ENCODE measurements at places on chromosomes 3 and 15.

DNA sequence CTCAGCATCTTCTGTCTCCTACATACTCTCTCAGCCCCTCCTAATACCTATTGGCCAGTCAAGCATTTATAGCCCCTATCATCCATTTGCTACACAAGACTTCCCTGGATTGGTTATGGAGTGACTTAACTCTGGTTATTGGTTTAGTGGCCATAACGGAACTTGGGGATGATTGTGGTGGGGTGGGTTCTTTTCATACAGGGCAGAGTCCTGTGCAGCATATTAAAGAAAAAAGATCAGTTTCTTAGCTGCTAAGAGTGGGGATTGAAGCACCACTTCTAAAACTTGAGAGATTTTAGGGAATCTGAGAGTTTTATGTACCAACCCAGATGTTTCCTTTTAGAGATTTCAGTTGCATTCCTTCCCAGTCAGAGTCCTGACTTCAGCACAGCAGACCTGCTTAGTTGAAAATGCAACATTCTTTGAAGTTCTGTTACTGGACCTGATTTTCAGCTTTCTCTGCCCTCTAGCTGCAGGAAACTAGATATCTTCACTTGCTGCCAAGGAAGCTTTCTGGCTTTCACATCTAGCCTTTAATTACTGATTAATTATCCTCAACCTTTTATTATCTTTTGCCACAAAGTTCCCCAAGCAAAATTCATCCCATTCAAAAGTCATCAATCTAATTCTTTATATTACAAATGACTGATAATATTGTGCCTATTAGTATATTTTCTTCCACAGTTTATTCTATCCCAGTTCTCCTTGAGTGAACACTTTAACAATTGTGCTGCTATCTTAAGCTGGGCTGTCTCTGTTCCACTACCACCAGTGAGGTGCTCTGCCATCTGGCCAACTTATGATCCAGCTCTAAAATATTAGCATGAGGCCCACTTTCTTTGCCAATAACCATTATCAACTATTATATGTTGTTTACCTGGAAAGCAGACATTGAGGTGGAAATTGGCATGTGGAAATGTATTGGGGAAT is 906.0 kb upstream of the ALCAM start:
- no peak for DNase-seq

DNA sequence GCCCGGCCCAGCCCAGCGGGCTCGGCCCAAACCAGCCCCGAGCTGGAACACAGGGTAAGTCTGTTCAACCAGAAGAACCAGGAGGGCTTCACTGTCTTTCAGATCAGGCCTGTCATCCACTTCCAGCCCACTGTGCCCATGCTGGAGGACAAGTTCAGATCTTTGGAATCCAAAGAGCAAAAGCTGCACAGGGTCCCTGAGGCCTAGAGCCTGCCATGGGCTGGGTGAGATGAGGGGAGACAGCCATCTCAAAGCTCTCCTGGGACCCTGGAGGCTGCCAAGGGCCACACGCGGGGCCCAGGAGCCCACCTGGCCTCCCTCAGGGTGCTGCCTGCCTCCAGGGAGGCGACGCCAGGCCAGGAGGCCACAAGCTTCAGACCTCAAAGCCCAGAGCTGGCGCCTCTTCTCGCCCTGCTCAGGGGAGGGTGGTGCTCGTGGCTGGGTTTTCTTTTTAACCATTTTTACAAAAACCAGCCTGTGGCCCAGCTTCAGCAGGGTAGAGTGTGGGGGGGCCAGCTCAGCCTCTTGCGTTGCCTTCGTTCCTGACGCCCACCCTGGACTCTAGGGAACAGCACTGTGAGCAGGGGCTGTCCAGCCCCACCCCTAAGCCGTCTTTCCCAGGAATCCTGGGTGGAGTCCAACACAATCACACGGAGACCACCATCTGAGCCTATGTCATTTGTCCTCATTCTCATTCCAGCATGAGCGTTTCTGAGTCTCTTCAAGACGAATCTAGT is 107.0 kb downstream of the ETFA start:
- no peak for DNase-seq

- DNase-seq = no peak
Observed at GRCh38 chr3:24683090-24683489, 188.4 kb upstream of the THRB start.

DNA sequence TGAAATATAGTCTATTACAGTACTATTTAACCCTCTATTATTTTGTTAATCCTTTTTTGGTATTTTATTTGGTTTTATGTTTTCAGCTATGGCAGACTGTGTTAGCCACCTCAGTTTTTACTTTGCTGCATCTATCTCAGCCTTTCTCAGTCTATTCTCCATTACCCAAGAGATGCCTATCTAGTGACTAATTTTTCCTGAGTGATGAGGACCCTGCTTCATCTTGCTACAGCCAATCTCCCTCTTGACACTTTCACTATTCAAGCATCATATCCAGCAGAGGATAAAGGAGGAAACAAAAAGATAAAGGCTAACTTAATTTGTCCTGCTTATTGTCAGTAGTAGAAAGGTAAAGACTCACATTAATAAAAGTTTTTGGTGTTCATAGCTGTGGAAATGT is 141.8 kb upstream of the NECTIN3 start:
- no peak for DNase-seq

DNA sequence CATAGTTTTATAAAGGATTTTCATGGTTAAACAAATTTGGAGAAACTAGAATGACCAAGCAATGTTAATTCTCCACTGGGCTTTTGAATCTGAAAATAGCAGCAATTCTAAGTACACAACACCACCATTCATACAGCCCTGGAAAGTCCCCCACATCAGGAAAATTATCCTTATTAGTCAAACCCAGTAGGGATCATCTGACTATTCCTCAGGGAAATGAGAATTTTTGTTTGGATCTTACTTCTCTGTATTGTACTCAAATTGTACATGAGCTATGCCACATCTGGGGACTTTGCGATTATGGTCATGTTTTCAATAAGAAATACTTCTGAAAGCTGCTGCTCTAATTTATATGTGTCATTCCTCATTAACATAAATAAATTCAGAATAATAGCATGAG is 46.0 kb downstream of the RARB start:
- no peak for DNase-seq

GRCh38 chr3:137582484-137582883 is 181.6 kb upstream of the SOX14 start:
- DNase-seq = no peak

DNA sequence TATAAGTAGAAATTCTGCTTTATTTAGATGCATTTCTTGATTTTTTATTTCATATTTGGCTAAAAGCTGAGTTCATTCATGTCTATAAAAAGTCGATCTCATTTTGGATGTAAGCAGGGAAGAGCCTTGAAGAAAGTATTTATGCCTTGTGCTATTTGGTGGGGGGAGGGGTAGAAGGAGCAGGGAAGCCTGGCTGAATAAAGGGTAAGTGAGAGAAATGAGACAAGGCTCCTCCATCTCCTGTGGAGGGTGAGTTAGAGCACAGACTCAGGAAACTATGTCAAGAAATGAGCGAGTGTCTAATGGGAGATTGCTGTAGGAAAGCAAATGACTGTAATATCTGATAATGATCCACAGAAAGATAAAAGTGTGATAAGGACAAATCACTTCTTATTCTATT is 121.8 kb upstream of the ATP11B start:
- no peak for DNase-seq

DNA sequence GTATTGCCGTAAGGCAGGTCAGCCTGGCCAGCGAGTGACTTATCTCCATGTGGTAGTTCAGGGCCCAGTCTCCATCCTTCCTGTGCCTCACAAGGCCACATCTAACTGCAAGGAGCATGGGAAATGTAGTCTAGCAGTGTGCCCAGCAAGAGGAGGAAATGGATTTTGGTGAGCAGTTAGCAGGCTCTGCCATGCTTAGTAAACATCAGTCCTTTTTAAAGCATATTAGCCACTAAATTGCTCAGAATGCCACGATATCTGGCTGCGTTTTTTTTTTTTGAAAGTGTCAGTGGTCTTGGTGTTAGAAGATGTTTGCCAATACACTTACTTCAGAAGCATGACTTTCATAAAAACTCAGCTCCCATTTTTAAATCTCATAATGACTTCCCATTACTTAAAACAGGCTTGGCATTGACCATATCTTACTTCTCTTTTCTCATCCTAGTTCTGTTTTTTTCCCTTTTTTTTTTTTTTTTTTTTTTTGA is 470.2 kb upstream of the TPRG1 start:
- DNase-seq = no peak

DNA sequence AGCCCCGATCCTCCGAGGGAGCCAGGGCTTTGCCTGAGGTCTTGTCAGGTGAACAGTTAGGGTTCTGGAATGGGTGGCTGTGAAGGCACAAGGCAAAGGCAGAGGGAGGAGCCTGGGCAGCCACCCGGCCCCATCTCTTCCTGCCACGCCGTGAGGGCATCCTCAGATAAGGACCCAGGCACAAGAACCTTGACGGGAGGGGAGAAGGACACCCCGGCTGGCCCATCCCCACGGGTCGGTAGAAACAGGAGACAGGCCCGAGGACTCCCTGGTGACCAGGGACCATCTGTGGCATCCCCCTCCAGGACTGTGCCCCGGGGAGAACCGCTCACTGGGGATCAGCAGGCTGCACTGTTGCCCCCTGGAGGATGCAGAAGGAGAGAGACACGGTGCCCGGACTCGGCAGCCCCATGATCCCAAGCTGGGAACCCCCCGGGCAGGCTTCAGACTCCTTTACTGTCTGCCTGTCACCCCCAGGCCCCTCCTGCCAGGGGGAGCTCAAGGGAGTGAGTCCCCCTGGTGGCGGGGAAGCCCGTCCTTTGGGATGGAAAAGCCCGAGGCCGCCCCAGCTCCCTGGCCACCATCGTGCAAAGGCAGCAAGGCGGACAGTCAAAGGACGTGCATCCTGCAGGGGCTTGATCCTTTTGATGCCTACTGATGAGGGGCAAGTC is 12.3 kb upstream of the PCSK6 start:
- DNase-seq = no peak

DNA sequence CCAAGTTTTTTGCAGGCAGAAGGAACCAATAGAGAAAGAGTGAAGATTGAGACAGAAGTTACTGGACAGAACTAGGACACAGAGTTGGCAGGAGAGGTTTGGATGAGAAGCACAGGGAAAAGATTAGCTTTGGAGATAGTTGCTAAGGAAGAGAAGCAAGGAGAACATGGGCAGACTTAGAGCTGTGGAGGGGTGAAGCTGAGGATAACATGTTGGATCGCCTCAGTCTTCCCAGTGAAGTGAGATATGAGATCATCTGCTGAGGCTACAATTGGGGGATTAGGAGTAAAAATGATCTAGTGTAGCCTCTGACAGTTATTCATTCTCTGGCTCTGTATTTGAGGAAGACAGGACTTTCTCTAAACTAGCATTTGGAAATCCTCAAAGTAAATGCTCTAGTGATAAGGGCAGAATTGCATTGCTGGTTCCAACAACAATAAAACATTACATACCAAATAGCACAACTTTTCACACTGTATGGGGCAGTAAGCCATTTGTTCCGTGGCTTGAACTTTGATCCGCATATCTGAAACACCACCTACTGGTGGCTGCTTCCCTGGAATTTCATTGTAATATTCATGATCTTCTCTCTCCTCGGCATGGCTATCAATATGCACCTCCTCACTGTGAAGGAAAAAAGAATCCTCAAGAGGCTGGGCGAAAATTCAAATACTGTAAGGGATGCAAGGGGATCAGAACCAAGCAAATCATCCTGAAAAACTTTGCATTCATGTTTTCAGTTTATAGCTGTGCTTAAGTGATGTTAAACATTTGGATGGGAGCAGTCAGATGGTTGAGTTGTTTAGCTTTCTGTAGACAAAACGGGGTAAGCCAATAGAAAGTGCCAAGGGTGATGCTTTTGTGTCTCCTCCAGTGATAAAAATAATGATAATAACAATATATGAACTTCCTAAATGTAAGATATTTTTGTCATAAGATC is 22.2 kb upstream of the EID1 start:
- DNase-seq = no peak

DNA sequence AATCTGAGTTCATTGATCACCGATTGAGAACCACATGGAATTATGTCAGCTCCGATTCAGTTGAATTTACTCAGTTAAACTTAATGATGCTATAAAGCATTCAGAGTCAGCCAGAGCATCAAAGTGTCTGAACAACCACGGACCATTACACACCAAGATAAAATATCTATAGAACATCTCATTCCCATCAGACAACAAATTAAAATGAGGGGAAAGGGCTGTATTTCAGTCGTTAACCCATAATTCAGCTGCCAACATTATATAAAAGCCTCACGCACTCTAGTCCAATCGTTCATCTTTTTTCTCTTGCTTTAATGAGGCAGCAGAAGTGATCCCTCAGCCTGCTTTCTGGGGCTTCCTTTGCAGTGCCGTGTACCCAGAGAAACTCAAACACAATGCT is 11.9 kb downstream of the CPNE4 start:
- no peak for DNase-seq

DNA sequence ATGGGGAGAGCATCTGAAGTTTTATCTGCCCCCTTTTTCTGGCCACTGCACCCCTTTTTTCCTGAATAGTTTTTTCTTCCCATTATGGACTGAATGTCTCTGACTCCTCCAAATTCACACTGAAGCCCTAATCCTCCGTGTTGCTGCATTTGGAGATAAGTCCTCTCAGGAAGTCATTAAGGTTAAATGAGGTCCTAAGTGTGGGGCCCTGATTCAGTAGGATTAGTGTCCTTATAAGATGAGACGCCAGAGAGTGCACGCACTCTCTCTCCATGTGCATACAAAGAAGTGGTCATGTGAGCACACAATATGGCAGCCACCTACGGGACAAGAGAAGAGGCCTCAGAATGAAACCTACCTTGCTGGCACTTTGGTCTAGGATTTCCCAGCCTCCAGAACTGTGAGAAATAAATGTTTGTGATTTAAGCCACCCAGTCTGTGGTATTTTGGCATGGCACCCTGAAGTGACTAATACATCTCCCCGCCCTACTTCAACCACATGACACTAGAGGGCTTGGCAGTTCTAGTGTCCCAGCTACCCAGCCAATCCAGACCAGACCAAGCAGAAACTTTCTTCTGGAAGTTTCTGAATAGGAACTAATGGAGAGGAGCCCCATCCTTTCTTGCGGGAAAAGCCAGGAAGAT is 191.3 kb downstream of the PDE8A start:
- DNase-seq = no peak

DNA sequence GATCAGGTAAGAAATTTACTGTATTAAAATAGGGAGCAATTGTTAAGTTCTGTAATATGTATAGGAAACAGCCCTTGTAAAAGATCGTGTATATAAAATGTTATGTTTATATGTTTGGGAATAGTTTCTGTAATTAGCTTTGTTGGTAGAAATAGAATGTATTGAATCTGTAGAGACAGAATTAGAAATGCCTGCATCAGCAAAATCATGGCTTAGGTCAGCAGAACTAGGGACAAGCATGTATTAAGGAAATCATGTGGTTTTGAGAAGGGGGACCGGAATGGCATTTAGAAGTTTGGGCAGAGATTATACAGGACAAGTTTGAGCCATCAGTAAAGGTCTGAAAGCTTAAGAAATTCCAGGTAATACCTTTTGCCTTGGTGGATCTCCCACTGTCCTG is 177.9 kb downstream of the ERC2 start:
- no peak for DNase-seq

GRCh38 chr3:188624384-188624783 is 470.4 kb downstream of the LPP start:
- DNase-seq = no peak

DNA sequence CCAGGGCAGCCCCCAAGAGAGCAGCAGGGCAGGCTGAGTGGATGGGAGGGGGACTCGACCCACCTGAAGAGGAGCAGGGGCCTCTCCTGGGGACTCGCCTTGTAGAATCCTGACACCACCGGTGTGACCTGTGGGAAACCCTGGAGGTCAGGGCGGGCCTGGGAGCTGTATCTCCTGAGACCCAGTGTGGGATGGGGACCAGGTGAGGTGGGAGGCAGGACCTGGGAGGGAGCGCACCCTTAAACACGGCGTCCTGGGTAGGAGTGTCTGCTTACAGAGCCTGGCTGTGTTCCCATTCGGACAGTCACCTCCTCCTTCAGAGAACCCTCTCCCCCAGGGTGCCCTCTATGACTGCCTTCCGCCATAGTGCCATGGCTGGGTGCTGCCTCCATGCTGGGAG is 27.1 kb downstream of the C15orf39 start:
- DNase-seq = no peak

Data from Jurkat, Clone E6-1 (cell line).